Stimulated activated CD4-positive, alpha-beta T cell treated with anti-CD3 and anti-CD28 coated beads, Interleukin-1b, Interleukin-23, amount 100 ng/mL, for 1 hour (primary cell): ENCODE measurements at places on chromosomes 1 and 21.
A peak's percentile ranks its signal among the peaks of the same experiment; 100 is the strongest.

GRCh38 chr1:27525296-27526272, 35.6 kb upstream of the WASF2 start:
- no peak for DNase-seq

DNA sequence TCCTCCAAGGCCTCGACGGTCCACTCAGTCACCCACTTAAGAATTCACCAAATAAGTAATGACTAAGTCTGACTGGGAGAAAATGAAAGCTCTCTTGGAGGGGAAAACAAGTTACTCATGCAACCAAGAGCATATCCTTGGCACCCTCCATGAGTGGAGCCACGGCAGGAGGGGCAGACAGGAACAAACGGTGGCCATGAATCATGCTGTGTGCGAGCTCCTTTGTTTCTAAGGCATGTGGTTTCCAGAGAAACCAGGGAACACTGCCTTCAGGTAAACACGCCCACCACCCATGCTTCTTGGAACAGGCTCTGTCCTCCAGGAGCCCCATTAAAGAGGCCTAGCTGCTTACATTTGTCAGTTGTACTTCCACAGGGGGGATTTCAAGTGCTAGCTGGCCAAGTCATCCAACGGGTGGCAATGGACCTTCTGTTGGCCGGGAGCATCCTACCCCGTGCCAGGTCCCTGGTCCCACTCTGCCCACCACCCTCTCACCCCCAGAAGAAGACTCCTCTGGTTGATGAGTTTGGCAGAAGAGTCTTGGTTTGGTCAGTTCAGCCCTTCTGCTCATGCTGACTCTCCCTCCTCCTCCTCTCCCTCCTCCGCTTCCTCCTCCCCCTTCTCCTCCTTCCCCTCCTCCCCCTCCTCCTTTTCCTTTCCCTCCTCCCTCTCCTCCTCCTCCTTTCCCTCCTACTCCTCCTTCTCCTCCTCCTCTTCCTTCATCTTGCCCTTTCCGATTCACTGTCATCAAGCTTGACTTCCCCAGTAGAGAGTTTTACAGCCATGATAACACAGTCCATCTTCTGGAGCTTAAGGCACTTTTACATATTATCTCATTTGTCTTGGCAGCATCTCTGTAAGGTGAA, 107.6 kb downstream of the CCDC185 start:
- DNase-seq: no peak

DNA sequence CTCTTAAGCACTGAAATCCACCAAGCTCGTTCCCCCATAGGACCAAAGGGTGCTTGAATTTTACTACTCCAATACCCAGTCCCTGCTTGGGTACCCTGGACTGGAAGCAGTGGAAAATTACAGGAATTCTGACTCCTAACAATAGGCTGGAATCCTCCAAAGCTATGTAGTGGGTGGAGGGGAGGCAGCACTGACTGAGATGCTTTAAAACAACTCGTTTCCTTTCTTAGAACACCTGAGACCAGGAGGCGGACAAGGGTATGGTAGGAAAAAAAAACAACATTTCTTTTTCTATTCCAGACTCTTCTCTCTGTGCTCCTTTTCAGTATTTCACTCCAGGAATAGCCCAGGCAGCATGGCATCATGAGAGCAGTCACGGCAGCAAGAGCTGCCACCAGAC, 2.3 kb downstream of the PEF1 start:
- DNase-seq: no peak

- DNase-seq: no peak
These were observed 3.7 kb upstream of the CDC14A start for GRCh38 chr1:100348549-100349144.

DNA sequence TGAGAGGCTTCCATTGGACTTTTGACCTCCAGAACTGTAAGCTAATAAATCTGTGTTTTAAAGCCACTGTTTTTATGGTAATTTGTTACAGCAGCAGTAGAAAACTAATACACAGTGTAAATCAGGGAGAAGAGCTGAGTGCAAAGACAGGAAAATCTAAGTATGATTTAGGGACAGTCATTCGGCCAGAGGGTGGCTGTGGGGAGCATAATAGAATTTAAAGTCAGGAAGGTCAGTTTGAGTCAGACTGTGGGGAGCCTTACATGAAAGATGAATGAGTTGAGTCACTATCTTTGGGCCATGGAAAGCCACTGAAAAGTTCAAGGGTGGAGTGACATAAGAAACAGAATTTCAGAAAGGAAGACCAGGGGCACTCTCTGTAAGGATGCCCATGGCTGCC, 52.4 kb upstream of the SSX2IP start:
- DNase-seq: no peak

DNA sequence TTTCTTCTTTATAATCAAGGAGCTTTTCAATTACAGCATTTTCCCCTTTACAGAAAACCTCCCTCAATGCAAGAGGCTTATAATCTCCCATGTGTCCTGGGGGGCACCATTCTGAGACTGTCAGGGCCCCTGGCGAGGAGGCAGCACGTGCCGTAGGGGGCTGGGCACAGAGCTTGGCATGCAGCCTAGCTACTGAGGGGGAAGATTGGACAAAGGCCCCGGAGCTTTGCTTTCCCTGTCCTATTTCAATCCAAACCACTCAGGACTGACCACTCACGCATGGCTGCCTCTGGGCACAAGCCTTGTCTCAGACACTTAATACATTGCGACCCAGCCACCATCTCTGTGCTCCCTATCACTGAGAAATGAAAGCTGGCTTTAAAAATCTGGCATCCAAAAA, 2.8 kb upstream of the RAP1GAP start:
- DNase-seq: no peak

- DNase-seq: peak; percentile 52
These were observed 610 bp upstream of the HES4 start for GRCh38 chr1:1000357-1001056.

- no peak for DNase-seq
These were observed 1.3 kb upstream of the GPATCH4 start for GRCh38 chr1:156602557-156602993.

GRCh38 chr21:43974791-43975468, 37.2 kb upstream of the TRAPPC10 start:
- DNase-seq: no peak

GRCh38 chr1:223038288-223039006, 104.6 kb downstream of the TLR5 start:
- DNase-seq: no peak

- no peak for DNase-seq
These were observed 106.1 kb upstream of the RUNX3 start for GRCh38 chr1:25036117-25036546.
